ENCODE measurements at places on chromosomes 11 and 22.
A peak's percentile ranks its signal among the peaks of the same experiment; 100 is the strongest.

DNA sequence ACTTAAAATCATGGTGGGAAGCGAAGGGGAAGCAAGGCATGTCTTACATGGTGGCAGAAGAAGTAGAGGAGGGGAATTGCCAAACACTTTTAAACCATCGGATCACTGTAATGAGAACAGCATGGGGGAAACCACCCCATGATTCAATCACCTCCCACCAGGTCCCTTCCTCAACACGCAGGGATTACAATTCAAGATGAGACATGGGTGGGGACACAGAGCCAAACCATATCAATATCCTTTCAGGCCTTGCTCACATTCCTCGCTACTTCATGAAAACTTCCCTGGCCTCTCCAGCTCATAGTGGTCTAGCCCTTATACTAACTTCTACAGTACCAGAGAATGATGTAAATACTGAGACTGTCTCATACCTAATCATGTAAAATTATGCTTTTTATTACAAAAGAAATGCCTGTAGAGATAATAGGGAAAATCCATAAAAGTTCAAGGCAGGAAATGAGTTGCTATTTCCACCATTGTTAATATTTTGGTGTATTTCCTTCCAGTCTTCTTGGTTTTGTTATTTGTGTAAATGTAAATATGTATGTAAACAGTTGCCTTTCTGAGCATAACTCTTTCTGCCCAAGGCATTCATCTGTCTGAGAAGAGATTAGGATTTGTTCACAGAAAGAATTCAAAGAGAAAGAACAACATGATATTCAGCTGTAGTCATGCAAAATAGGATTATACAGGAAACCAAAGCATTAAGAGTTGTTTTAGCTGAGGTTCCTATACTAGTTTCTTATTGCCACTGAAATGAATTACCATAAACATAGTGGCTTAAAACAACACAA lies 104.3 kb upstream of the LDLRAD3 start:
- no peak for DNase-seq

DNA sequence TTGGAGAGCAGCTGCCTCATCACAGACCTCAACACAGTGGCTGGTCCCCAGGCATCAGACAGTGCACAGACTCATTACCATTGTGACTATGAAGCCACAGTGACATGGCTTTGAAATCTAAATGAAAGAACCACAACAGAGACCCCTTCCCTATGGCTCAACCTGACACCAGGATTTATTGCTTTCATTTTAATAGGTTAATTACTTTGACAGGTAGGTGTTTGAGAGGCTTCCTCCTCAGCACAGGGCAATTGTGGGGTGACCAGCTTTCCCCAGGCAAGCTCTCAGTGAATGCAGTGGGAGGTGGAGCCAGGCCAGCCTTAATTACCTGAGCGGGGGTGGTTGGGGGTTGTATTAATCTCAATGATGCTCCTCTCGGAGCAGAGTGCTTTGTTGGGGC lies 102.3 kb downstream of the CHST1 start:
- no peak for DNase-seq

DNA sequence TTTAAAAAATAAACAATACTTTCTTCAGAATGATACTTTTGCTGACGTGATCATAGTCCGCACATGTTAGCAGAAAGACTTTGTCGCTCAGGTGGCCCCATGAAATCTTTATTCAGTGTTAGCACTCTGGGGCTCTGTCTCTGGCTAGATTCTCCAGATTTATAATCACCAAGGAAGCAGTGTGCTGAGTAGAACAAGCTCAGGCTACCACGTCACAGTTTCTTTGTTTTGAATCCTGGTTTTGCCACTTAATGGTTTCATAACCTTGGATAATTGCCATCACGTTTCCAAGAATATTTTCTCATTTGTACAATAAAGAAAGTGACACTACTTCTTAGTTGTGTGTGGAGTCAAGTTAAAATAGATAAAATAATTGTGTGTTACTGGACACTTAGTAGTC lies 3.9 kb upstream of the MUC15 start:
- peak; percentile 50 for DNase-seq

DNA sequence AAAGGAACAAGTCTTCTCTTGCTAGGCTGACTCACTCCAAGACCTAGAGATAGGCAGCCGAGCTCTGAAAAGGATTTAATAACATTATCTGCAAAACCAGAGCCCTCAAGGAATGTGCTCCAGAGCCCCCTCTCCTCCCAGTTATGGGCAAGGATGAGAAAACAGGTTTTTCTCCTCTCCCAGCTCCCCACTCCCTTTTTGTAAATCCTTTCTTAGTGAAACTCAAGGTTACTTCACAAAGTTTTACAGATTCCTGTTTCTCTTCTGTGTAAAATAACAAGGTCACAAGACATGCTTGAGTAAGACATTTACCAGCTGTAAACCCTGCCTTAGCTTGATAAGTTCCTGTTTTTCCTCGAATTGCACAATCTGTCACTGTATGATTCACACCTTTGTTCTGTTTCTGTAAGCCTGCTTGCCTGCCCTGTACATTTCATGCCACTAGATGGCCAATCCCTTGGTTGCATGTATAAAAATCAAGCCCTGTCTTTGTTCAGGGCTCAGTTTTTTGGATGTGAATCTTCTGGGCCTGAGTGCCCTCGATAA lies 489.4 kb downstream of the KCNA4 start:
- peak; percentile 95 for DNase-seq
